ENCODE measurements at places on chromosomes 1 and 21. TPM values are rescaled to one million over a fixed set of nuclear protein-coding genes. Genes with fewer than 3 reads are reported as not detected.

TMEM82 gene
- not detected for total RNA-seq

GRCh38 chr21:44282370-44282769 is 3.3 kb upstream of the AIRE start:
- DNase-seq: peak; percentile 8

LRRC71 gene
- not detected for total RNA-seq

PTPRU gene
- total RNA-seq: 18.2 TPM

DNA sequence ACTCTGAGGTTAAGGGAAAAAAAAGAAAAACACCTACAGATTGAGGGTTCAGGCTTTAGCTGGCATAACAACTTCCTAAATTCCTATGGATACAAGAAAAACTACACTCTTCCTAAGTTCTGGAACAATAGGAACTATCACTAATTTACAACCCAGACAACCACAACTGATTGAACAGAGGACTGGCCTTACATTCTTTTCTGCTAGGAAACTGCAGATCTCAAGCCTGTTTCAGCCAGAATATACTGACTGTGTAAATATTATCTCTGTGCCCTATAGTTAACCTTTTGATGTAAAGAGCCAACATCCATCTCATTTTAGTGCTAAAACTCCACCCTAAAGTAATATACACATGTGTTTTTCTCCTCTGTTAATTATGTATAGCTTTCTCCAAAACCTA is 1186.5 kb upstream of the TMPRSS15 start:
- DNase-seq: no peak

TXNDC12 gene
- 38.7 TPM for total RNA-seq

- DNase-seq: no peak
These were observed 69.7 kb downstream of the CC2D1B start for GRCh38 chr1:52296345-52296744.

AJAP1 gene
- 0.56 TPM for total RNA-seq

KCNJ9 gene
- 0.06 TPM for total RNA-seq

DNA sequence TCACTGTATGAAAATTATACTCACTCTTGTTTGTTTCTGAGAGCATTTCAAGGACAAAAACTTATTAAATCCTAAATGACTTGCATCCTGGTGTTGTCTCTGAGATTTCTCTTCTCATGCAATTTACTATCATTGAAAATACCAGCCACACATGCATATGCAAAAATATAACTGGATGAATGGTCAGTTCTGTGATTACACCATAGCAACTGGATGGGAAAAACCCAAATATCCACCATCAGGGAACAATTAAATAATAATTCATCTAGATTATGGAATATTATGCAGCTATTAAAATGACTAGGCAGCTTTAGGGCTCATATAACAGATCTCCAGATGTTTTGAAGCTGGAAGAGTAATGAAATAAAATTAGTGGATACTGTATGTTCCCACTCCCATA is 11.6 kb upstream of the DSCAM start:
- no peak for DNase-seq

MFAP2 gene
- total RNA-seq: 7.9 TPM

DNA sequence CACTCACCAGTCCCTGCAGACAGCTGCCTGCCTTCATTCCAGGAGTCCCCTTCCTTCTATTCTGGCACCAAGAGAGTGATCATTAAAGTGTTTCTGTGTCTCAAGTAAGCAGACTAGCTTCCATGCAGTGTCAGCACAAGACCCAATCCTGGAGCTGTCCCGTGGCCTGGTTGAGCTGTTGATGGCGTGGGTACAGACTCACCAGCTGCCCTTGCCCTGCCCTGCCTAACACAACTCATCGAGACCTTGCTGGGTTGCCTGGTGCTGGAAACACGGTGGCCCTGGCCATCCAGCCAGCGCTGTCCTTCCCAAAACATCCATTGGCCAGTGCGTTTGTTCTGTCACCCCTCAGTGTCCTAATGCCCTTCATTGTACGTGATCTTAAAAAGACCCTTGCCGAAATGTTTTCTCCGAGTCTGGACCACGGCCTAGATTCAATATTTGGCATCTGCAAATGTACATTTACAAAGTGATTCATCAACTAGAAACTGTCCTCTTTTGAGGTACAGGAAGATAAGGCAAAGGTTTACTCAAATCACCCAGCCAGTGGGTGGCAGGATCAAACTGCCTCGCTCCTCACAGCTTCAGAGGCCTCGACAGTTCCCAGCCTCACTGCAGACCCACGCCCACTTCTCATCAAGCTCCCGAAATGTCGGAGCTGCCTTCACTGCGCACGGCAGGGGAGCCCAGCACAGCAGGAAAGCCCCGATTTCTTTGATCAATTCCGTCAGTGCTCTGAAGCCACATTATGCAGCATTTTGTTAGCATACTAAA is 494.2 kb downstream of the KIF26B start:
- no peak for DNase-seq

GRCh38 chr1:66532798-66533783 is 862 bp upstream of the SGIP1 start:
- peak; percentile 28 for DNase-seq

USP21 gene
- 20.8 TPM for total RNA-seq

NHLH2 gene
- total RNA-seq: not detected

DNA sequence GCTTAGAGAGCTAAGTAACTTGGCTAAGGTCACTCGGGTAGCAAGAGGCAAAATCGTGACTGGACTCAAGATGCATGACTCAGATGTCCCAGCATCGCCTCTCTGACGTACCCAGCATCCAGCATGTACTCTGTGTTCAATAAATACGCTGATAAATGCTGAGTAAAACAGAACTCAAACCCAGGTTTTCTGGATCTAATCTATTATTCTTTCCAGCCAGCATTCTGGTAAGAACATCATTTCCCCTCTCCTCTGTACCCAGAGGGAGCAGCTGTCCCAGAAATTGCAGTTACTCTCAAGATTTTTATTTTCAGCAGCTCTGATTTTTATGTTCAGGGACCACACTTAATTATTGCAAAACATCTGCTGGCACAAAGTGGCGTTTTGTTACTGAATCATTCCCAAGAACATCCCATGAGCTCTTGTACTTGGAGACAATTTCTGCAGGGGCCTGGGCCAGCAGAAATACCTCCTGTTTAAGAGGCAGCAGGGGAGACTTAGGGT is 249.0 kb downstream of the PRDM2 start:
- DNase-seq: peak; percentile 60

DNA sequence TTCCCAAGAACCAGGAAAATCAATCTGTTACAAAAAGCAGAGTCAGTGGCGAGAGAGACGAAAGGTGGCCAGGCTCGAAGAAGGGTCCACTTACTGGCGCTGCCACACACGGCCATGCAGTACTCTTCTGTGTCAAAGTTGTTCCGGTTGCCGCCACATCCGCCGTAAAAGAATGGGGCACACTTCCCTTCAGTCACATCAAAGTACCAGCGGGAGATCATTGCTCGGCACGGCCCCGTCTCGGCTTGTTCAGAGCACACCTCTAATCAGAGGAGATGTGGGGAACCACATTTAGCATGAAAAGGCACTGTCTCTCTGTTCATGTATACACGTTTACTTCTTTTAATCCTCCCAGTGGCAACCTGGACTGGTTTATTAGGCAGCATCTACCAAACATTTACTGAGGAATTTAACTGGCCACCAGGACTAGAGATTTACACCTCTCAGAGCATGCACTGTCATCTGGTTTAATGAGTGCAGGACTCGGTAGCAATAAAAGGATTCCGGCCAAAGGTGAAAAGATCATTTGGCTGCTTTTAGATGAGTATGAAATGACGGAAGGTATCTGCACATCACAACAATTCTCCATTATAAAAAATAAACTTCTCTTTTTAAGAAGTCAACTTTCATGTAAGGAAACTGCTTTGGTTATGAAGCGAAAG is 170.5 kb downstream of the APP start:
- DNase-seq: no peak

DNA sequence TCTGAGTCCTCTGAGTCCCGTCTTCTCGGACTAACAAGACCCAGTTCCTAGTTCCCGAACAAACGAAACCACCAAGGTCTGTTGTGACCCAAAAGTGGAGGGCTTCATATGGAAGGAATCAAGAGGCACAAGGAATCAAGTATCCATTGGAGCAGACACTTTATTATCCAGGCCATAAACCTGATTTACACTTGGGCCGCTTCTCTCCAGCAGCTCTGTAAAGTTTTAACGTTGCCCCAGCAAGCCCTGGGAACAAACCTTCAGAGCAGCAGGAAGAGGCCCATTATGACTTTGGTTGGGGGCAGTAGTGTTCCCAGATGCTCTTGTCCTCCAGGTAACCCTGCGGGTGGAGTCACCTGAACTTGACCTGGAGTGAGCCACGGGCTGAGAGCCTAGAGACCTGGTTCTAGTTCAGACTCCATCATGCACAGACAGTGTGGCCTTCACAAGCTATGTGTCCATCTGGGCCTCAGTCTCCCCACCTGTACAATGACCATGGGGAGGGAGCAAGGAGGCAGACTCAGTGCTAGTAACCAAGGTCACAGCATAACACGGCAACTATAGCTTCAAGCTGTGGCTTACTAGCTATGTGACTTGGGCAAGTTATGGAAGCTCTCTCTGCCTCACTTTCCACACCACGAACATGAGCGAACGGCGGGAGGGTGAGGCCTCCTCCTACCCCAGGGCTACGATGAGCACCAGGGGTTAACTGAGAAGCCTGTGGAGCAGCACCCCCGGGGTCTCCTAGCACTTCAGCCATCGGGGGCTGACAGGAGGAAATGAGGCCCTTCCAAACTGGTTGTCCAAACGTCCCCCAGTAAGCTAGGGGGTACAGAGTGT is 95.7 kb downstream of the GLIS1 start:
- no peak for DNase-seq

GRCh38 chr1:226645279-226645976 is 93.7 kb downstream of the ITPKB start:
- DNase-seq: peak; percentile 17

- no peak for DNase-seq
These were observed at the start of gene AGRN for GRCh38 chr1:1020000-1020404. TSS of gene AGRN (plus strand) at chr1:1020120. CDS start at chr1:1020173, 53 bp downstream.

DNA sequence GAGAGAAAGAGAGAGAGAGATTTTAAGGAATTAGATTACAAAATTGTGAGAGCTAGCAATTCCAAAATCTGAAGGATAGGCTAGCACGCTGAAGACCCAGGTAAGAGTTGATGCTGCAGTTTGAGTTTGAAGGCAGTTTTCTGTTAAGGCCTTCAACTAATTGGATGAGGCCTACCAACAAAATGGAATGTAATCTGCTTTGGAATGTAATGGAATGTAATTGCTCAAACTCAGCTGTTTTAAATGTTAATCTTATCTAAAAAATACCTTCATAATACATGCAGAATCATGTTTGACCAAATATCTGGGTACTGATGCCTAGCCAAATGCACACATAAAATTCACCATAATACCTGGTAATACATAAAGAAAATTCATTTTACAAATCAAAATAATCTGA is 976.1 kb downstream of the LTN1 start:
- no peak for DNase-seq

- DNase-seq: no peak
These were observed 167.2 kb upstream of the PROX1 start for GRCh38 chr1:213820362-213821149.

GRCh38 chr1:175872588-175872987 is 129.2 kb upstream of the TNR start:
- DNase-seq: no peak

TMEM51 gene
- 4.3 TPM for total RNA-seq

GRCh38 chr1:212161231-212161781 is 123.9 kb upstream of the PPP2R5A start:
- no peak for DNase-seq

DNA sequence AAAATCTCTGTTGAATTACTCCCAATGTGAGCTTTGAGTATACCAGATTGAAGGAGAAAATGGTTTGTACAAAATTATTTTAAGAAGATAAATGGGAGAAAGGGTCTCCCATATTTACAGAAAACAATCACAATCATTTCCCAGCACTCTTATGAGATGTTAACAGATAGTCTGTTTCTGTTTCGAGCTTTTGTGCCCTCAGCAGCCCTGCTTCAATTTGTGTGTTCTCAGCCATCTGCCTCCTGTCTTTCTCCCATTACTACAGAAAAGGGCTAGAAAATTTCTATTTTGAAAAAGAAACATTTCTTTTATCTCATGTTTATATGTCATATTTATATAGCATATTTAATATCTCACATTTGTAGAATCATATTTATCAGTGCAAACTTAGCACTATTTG is 498.4 kb downstream of the TTLL7 start:
- no peak for DNase-seq

- no peak for DNase-seq
These were observed 1.6 kb upstream of the RUNX3 start for GRCh38 chr1:24931468-24932231.

- DNase-seq: no peak
These were observed 1.1 kb downstream of the MGST3 start for GRCh38 chr1:165632152-165632469.

DIRAS3 gene
- 1.4 TPM for total RNA-seq

HES5 gene
- total RNA-seq: 0.99 TPM

DNA sequence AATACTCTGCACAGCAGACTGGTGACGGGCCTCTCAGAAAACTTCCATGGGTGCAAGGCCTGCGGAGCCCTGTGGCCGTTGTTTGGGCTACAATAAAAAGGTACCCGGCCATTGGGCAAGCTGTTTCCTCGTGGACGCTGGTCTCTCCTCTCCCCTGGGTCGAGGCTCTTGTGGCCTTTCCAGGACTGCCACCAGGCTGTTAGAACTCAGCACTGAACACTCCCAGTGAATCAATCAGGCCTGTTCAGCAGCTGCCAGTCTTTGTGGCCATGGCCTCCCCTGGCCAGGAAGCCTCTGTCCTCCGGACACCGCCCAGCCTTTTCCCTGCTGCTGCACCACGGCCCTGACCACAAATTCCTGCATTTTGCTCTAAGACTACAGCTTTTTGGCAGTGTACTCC is 33.0 kb upstream of the ACTRT2 start:
- no peak for DNase-seq

FLG2 gene
- total RNA-seq: not detected

TBX15 gene
- total RNA-seq: 4.5 TPM

DNA sequence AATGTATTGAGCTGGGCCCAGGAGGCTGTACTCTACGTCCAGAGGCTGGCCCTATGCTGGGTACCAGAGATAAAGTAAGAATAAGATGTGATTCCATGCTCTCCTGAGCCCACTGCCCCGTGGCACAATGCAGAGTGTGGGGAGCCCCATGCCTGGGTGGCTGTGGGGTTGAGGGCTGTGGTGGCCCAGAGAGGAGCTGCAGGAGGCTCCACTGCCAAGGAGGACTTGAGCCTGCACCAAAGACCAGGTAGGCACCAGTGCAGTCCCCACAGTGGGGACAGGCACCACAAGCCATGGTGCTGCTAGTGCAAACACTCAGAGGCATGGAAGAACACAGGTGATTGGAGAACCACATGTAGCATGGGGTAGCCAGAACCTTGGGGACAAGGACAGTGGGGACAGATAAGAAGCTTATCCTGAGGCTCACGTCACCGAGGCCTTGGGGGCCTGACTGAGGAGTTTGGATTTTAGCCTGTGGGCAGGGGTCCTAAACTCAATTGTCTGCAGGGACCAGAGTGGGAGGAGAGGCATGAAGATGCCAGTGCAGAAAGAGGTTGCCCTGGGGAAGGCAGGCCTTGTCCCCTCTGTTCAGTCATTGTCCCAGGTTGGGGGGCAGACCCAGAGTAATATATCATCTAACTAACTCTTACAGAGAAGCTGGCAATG is 21.9 kb upstream of the EPS8L3 start:
- peak; percentile 3 for DNase-seq

CLIC4 gene
- 164 TPM for total RNA-seq
